ENCODE measurements at places on chromosomes 11 and 22.

GRCh38 chr11:125402435-125402834 lies 93.6 kb downstream of the FEZ1 start:
- DNase-seq, result no peak

GRCh38 chr11:61792310-61793082 lies at the start of the genes FEN1 and TMEM258:
Gene FEN1 (plus strand): TSS chr11:61792911. CDS start chr11:61795362, 2,451 bp downstream.
Gene TMEM258 (minus strand): TSS chr11:61792599. CDS start chr11:61792558, 41 bp downstream.
- DNase-seq, result peak; percentile 83

DNA sequence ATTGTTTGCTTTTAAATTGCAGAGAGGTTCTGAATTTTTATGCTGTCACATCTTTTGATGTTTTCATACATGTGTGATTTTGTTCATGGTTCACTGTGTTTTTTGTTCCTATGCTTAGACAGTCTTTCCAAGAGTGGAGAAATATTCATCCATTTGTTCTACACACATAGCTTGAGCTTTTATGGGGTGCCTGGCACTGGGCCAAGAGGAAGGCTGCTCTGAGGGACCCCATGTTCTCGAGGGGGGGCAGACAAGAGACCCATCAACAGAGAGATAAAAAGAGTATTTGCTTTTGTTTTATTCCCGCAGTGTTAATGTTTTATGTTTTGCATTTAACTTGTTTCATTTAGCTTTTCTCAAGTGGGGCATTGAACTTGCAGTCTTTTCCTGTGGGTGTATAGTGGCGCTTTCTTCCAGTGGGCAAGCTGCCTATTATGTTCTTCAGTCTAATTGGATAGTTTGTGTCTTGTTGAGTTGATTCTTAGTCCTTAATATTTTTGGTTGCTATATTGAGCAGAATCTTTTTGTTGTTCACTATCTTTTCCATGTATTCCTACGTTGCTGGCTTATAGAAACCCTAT lies 57.7 kb downstream of the CABIN1 start:
- DNase-seq, result no peak

DNA sequence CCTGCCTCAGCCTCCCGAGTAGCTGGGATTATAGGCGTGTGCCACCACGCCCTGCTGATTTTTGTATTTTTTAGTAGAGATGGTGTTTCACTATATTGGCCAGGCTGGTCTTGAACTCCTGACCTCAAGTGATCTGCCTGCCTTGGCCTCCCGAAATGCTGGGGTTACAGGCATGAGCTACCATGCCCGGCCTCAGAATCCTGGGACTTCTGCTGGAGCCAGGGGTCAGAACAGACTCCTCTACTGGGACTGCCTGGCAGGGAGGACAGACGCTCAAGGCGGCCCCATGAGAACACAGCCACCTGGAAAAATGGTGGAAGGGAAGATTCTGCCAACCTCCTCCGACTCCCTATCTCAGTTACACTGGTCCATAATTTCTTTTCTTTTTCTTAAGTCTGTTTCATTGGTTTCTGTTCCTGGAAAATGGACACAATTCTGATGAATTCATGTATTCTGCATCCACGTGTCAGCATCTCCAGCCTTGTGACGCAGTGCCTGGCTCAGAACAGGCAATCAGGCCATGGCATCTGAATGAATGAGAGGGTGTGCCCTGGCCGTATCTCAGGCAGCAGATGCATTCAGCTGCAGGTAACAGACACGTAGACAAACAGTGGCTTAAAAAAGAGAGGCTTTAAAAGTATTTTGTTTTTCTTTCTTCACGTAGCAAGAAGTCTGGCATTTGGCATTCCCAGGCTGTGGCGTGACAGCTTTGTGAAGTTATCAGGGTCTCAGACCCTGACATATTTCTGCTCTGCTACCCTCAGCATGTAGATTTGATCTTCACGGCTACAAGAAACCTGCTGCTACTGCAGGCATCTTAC lies 4.8 kb downstream of the SMIM38 start:
- DNase-seq, result no peak

DNA sequence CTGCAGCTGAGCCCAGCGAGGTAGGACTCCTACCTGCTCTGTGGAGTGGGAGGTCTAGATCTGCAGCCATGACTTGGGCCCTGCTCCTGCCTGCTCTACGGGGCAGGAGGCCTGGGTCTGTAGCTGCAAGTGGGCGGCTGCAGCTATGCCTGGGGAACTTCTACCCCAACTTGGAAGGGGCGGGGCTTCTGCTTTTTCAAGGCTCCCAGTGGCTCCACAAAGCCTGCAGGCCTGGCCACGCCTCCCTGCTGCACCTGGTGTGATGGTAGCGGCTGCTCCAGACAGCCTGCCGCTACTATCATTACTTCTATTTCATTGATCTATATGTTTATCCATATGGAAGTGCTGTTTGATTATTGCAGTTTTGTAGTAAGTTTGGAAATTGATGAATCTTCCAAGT lies 121.2 kb downstream of the NELL1 start:
- DNase-seq, result no peak

GRCh38 chr22:25765016-25765367 lies 23.0 kb downstream of the MYO18B start:
- DNase-seq, result no peak

- DNase-seq, result no peak
These were observed 41.9 kb downstream of the KCNJ1 start for GRCh38 chr11:128825050-128825784.

- DNase-seq, result no peak
These were observed 5.2 kb downstream of the RAB6A start for GRCh38 chr11:73755670-73756069.

DNA sequence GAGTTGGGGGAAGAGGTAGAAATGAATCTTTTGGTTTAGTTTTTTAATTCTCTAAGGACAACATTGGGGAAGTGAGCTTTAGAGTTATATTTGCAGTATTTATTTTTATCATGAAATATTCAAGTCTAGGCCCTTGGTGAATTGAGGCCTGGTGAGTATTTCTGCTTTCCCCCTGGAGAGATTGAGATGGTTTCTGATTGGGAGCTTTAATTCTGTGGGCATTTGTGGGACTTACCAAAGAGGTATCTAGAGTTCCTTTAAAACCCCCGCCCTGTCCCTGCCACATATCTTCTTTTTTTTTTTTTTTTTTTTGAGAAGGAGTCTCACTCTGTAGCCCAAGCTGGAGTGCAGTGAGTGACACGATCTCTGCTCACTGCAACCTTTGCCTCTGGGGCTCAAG lies 9.6 kb downstream of the ACO2 start:
- no peak for DNase-seq

- DNase-seq, result no peak
These were observed 59.9 kb downstream of the GRIK4 start for GRCh38 chr11:120571476-120571875.

DNA sequence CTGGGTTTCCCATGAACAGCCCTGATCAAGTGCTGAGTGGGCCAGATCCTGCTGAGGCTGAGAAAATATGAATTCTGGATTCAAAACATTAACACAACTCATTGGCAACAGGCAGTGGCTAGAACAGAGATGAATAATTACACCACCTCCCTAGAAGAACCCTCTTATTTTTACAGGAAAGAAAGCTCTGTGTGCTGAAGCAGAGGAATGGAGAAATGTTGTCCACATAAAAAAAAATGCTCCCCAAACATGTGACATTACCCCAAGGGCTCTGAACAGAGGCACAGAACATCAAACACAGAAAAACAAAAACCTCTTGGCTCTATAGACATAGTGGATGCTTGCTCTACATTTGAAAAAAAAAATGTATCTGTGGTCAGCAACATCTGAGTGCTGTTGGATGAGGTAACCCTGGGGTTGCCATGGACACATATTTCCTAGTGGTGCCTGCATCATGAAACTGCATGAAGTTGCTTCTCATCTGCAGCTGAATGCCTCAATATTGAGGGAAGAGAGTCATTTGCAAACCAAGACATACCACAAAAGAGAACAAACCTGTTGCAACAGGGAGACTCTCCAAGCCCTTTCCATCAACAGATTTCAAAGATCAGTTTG lies 98.8 kb downstream of the SNX19 start:
- no peak for DNase-seq

GRCh38 chr22:30077279-30077880 lies 2.9 kb upstream of the HORMAD2 start:
- DNase-seq, result no peak

DNA sequence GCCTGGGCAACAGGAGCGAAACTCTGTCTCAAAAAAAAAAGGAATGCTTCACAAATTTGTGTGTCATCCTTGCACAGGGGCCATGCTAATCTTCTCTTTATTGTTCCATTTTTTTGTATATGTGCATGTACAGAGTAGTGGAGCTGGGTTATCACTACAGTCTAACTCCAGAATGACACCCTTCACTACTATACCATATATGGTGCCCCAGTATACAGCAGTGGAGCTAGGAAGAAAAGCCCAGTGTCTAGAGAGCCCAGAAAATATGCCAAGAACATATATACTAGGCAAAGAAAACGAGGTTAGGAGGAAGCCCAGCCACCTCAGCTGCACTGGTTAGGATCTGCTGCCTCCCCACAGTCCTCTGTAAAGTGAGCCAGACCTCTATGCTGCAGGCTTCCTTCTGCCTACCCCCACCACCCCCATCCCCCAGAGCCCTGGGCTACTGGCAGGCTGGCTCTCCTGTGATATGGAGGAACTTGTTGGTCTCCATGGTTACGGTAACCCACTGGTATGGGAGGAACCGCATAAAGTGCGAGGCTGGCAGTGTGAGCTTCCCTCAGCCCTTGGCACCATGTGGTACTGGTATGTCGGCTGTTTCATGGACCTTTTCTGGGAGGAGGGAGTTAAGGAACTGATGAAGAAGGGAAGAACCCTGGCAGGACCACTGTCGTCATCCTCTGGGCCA lies 34.3 kb downstream of the RCOR2 start:
- DNase-seq, result peak; percentile 39

DNA sequence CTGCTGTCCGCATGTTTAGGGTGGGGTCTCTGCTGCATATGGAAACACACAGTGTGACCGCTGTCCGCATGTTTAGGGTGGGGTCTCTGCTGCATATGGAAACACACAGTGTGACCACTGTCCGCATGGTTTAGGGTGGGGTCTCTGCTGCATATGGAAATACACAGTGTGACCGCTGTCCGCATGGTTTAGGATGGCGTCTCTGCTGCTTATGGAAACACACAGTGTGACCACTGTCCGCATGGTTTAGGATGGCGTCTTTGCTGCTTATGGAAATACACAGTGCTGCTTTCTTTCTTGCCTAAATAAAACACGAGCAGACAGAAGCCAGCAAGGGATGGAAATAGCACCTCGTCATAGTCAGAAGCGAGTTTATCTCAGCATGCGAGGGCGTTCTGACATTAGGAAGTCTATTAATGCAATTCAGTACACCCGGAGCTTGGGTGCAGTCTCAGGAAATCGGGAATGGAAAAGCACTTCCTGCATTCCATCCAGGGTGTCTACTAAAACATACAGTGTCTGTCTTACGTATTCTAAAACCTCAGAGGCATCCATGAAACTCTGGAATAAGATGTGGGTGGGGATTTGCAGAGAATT lies 32.6 kb upstream of the TOLLIP start:
- no peak for DNase-seq

GRCh38 chr22:29332886-29333496 lies 17.5 kb upstream of the RASL10A start:
- DNase-seq, result no peak

DNA sequence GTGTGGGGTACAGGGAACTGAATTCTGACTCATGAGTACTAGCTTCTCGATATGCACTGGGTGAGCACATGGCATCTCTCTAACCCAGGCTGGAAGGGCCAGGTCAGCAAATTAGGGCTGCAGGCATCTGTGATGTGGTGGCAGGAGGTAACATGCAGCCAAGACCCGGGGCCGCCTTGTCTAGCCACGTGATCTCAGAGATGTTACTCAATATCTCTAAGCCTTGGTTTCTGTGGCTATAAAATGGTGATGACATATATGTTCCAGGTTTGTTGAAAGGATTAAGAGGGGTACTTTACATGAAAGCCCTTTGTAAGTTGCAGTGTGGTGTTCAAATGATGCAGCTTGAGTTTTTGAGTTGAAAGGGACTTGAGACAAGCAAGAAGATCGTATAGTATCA lies 3.2 kb downstream of the ST14 start:
- DNase-seq, result no peak
